Coronary artery (tissue), 2 donors: ENCODE measurements at places on chromosomes 4 and X.

GRCh38 chr4:186695392-186695791, 28.3 kb downstream of the FAT1 start:
- DNase-seq = no peak

DNA sequence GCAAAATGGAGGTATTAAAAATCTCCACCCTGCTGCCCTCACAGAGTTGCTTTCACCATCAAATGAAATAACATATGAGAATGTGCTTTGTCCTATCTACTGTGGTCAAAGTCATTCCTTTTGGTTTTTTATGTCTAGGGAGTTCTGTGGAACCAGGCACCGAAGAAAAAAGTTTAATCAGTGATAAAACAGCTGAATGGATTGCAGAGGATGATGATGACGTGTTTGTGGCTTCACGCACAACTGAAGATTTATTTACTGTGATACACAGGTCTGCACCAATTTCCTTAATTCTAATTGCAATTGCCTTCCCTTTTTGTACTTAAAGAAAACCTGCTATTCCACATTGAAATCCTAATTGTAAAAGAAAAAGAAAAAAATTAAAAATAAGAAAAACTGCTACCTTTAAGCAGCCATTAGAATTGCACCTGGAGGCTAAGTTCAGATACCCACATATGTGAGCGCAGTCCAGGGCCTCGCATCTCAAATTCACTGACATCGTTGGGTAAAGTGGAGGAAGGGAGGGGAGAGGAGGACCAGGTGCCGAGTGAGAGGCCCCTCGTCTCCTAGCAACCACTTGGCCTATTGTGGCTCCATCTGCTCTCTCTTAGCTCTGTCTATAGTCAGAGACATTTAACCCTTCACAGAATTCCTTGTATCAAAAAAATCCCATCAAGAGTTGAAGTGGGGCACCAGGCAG, 10.5 kb upstream of the RTL5 start:
- no peak for DNase-seq

DNA sequence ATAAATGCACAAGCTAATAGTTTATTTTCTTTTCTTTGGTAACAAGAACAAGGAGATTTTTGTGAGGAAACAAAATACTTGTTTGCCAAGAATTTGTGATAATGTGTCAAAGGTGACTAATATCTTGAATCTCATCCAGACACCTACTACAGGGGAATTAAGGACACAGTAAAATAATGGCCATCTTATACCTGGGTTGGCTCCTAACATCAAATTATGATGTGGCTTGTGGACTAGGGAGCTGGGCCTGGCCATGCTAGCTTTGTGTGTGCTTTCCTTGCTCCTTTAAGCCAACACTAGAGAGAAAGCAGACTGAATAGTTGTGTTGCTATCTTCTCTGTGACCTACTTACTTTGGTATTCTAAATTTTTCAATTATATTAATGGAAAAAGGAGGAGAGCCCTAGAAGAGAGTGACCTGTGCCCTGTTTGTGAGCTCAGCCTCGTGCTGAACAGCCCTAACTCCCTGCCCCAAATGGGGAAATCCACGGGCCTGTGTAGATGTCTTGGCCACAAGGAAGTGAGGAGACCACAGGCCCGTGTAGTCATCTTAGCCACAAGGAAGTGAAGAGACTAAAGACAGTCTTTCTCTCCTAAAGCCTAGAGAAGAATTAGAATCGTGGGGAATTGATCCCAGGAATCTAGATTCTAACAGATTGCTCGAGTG, 23.3 kb downstream of the ARHGAP24 start:
- DNase-seq = no peak

DNA sequence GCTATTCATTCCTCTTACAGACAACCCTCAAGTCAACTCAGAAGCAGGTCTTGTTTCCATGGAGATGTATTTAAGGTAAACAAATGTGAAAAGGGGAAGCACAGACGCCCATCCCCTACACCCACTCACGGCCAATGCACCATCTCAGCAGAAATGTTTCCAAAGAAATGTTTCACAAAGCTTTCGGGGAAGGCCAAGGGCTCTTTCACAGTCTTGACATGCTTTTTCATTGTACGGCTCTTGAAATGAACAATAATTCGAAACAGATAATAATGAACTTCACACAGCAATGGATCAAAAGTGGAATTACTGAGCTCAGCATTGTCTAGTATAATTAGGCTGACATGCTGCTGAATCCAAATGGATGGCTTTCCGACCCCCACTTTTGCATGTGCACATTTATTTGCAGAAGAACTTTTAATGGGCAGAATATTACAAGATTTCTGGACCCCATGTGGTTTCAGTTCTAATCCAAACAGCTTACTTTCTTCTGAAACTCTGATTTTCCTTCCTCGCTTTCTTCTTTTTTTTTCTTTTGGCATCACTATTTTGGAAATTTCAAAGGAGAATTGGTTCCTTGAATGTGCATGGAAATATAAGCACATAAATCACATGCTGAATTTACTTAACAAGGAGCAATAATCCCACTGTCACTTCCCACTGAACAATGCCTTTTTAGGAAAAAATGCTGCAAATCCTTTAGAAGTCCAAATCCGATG, 160.9 kb downstream of the SMIM20 start:
- no peak for DNase-seq

DNA sequence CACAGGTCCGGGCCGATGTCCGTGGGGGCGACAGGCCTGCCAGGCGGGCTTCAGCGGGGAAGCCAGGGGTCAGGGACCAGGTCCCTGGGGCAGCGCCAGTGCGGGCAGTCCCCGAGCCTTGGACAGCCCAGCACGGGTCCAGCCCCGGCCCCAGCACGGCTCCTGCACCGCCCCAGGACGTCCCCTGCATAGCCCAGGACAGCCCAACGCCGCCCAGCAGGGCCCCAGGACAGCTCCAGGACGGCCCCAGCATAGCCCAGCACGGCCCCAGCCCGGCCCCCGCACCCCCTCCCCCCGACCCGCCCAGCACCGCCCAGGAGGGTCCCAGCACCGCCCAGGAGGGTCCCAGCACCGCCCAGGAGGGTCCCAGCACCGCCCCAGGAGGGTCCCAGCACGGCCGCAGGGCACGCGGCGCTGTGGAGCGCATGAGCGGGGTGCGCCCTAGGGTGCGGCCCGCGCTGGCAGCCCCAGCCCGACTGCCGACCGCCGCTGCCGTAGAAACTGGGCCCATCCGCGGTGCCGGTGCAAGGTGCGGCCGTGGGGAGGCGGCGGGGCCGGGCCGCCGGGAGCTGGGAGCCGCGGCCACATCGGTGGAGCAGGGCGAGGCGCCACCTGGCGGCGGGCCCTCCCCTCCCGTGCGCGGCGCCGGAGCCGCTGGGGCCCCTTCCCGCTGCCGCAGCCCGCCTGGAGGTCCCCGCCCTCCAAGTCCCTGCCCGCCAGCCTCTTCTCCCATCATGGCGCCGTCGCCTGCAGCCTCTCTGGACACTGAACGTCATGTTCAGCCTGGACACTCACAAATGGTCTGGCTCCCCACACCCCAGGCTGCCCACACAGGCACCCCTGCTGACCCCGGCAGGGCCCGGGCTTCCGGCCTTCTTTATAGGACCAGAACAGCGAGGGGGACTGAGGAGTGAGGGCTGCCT, 106.8 kb upstream of the NKX1-1 start:
- DNase-seq = no peak

DNA sequence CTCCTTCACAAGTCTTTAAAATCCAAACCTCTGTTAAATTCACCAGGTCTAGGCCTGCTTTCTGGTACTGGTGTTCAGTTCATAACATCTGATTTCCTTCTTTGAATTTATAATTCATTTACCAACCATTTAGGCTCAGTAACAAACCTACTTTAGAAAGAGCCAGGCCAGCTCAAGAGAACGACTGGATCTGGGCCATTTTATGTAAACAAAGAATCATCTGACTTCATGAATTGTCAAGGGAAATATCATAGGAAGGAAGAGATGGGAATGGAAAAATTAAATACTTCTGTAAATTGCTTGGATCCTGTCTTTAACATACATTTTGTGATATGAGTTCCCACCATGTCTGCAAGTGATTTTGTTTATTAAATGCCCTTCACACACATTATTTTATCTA, 36.5 kb downstream of the DCHS2 start:
- no peak for DNase-seq

GRCh38 chrX:68995386-68995779, 166.6 kb downstream of the EFNB1 start:
- no peak for DNase-seq

GRCh38 chr4:75717408-75717807, 7.0 kb upstream of the USO1 start:
- no peak for DNase-seq

- no peak for DNase-seq
These were observed 29.3 kb downstream of the DAPP1 start for GRCh38 chr4:99845708-99846469.

DNA sequence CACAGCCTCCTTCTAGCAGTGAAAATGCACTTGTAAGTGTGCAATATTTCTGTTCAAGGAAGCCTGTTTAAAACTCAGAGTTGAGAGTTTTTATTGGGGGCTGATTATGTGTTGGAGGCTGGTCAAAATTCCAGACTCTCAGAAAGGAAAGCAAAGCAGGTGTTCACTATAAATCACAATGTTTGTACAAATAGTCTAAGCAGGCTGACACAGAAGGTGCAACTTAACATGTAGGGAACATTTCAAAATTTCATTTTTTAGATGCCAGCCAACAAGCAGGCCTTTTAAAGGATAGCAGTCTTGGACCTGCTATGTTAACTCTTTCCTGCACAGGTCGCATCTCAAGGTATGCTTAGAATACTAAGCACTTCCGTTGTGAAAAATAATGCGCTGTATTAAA, 112.3 kb upstream of the IL13RA1 start:
- DNase-seq = no peak

DNA sequence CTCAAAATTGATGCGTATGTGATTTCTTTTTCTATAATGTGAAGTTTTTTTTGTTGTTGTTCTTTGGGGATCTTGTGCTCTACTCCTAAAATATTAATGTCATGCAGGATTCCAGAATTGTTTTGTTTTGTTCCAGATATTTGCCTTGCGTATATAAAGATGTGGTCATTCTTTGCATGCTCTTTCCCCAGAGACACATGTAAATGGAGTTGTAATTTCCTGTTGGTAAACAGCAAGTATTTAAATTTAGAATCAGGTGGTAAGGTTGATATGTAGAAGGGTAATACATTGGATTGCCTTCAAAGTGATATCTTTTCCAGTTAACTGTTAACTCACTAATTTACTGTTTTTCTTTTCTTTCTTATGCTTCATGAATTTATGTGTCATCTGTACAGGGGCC, 23.1 kb upstream of the MAGED1 start:
- DNase-seq = no peak
